H54 (cell line): ENCODE measurements at places on chromosomes 13 and 19.

DNA sequence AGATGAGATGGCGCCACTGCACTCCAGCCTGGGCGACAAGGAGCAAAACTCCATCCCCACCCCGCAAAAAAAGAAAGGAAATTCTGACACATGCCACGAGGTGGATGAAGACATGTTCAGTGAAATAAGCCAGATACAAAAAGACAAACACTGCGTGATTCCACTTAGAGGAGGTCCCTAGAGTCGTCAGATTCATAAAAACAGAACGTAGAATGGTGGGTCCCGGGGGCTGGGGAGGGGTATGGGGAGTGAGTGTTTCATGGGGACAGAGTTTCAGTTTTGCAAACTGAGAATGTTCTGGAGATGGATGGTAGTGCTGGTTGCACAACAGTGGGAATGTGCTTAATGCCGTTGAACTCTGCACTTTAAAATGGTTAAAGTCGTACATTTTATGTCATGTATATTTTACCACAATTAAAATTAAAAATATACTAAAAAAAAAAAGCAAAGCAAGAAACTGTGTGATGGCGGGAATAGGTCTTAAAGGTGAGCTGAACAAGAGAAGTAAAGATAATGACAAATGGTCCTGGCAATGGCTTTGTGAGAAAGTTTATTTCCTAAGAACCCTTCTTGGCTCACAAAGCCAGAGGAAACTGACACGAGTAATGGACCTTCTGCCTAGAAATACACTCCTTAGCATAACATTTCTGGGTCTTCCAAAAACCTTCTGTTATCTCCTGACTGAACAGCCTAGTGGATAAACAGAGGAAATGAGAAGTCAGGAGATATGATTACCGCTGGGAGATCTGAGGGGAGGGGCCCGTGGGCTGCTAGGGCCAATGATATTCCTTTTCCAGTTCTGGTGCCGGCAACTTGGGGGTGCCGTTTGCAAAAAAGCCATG, 4.2 kb upstream of the SPC24 start:
- DNase-seq = no peak

DNA sequence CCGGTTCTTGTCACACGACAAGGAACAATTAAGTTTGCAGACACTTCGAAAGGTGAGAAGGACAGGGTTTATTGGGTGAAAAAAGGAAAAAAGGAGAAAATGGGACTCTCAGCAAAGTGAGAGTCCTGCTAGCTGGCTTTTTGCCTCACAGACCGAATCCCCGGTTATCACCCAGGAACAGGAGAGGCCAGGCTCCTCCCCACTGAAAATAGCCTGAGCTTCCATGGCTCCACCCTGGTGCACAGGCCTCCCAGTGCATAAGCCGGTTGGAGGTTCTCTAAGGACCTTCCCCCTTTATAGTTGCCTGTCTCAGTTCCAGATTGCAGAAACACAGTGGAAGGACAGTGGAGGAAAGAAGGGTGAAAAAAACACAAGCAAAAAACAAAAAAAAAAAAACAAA, 571.7 kb downstream of the KCTD12 start:
- DNase-seq = no peak

DNA sequence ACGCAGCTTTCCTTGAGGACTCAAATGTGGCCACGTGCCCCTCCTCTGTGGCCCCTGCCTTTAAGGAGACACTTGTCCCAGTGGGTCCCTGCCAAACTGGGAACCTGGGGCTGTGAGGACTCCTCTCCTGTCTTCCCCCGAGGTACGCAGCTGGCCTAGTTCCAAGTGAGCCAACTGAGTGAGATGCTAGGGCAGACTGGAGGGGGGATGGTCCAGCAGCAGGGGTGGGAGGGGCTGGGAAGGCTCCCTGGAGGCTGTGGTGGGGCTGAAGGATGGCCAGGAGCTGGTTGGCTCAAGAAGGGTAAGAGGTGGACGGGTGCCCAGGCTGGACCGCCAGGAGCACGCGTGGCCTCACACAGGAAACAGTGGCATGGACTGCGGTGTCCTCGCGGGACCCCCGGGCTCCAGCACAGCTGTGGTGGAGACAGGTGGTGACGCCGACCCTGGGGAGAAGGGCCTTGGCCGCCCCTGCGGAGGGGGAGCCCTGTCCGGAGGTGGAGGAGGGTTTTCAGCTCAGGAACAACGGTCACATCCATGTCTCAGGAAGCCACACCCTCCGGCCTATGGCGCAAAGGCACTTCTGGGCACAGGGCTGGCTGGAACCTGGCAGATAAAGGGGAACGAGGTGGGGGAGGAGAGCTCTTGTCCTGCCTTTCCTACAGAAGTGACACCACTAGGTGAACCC, 45.8 kb downstream of the MLLT1 start:
- DNase-seq = no peak

DNA sequence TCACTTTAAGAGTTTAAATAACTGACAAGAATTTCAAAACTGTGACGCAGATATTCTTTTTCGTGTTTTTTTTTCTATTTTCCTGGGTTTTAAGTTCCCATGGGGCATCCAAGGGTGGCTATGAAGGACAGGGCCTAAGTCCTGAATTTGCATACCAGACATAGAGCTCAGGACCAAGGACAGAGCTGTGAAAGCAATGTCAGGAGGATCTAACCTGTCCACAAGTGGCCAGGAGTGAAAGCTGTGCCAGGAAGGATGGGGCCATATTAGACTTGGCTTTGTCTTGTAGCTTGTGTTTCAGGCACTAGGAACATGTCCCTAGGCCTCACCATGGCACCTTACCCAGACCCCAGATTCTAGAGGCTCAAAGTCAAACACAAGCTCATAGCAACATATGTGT, 289.4 kb upstream of the MIR17HG start:
- DNase-seq = no peak

DNA sequence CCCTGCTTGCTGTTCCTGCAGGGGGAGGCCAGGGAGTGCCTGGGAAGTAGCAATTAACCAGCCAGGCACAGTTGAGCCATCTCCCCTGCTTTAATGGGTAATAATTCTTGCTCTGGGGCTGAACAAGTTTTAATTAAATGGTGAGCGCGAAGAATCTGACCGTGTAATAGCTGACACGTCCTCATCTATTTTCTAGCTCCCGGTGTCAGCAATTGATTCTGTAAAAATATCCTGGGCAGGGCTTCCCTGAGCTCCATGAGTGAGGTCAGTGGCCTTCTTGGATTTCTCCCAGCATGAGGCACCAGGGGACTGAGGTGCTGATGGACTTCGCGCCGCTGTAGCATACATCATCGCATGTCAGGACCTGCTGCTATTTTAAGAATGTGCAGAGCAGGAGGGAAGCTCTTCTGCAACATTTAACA, 26.9 kb downstream of the SIPA1L3 start:
- DNase-seq = peak; percentile 60

- DNase-seq = no peak
These were observed 207.0 kb downstream of the SHISA2 start for GRCh38 chr13:25844559-25845434.

DNA sequence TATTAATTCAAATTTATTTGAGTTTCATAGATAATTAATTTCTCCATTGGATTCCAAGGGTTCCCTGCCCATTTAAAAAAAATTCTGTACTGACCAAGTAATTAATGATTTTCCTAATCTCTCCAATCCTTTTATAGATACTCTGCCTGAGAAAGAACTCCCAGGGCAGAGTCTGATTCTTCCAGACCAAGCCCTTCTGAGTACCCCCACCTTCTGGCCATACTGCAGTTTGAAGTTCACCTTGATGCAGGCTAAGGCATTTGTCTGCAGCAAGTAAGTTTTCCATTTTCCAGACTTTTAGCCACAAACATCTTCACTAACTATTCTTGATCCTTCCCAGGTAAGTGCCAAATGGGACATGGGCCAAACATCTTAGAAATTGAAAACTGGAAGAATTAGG, 195.9 kb downstream of the LHFPL6 start:
- DNase-seq = no peak

GRCh38 chr13:31468114-31468902, 268.5 kb downstream of the B3GLCT start:
- DNase-seq = no peak

- no peak for DNase-seq
These were observed 12.7 kb upstream of the DPY19L3 start for GRCh38 chr19:32392901-32393300.

DNA sequence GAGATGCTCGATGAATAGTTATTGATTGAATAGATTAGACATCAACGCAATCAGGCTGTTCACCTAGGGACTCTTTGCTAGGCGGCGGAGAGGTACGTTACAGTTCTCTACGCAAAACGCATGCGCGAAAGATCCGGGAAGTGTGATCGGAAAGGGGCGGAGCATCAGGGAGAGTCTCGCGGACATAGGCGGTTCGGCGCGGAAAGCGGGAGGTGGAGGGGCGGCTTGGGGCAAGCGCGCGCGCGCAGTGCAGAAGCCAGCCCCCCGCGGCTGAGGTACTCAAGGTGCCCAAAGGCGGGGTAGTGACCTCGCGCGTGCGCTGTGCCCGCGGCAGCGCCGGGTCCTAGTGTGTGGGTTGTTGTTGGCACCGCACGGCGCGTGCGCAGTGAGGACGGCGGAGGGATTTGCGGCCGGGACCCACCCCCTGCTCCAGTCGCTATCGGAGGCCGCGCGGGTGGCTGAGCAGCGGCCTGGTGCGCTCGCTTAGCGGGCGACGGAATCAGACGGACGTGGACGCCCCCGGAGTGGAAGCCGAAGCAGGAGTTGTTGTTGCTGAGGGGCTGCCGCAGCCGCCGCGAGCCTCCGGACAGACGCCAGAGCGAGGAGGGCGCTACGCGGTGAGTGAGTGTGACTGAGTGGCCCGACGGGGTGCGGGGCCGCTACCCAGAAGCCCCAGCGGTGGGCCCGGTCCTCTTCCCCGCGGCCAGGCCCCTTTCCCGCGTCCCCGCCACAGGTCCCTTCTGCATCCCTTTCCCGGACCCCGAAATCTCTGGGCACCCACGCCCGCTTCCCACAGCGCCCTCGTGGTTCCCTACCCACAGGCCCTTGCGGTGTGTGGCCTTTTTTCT, at the start of gene SNRNP70:
Gene SNRNP70 (plus strand): TSS at position 432 of the 848 bp plus-strand sequence. CDS start 964 bp downstream, outside the sequence.
- peak; percentile 95 for DNase-seq

DNA sequence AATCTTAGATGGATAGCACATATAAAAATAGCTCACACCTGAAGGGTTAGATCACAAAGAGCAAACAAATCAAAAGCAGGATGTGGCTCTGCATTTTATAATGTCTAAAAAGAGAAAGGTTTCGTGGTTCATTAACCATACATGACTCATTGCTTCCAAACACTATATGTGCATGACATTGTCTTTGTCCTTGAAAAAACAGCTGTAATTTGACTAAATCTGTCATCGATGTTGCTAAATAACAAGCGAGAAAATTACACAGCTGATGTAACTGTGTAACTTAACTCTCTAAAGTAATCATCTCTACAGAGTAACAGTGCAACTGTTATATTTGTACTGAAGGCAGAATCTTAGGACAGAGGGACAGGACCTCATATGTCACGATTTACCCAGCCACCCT, 383.1 kb upstream of the GPC6 start:
- no peak for DNase-seq

DNA sequence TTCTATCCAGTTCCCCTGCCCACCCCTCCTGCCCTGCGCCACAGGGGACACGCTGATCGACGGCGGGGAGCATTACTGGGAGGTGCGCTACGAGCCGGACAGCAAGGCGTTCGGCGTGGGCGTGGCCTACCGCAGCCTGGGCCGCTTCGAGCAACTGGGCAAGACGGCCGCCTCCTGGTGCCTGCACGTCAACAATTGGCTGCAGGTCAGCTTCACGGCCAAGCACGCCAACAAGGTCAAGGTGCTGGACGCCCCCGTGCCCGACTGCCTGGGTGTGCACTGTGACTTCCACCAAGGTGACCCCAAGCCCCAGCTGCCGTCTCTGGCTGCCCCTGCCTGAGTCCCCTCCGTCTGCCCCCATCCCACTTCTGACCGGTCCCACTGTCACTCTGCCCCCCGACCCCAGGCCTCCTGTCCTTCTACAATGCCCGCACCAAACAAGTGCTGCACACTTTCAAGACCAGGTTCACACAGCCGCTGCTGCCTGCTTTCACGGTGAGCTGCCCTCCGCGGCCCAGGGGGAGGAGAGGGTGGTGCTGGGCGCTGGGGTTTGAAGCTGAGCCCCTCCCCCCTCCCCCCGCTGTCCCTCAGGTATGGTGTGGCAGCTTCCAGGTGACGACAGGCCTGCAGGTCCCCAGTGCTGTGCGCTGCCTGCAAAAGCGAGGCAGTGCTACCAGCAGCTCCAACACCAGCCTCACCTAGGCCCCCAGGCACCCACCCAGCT, 15.5 kb downstream of the STAP2 start:
- no peak for DNase-seq

GRCh38 chr13:113937073-113937472, 36.8 kb downstream of the C13orf46 start:
- no peak for DNase-seq
